ENCODE measurements at places on chromosomes 5 and 9.

GRCh38 chr5:97844797-97845196 lies 661.8 kb upstream of the RIOK2 start:
- DNase-seq = no peak

- DNase-seq = no peak
Observed at GRCh38 chr9:115653171-115653606, 500.4 kb upstream of the PAPPA start.

DNA sequence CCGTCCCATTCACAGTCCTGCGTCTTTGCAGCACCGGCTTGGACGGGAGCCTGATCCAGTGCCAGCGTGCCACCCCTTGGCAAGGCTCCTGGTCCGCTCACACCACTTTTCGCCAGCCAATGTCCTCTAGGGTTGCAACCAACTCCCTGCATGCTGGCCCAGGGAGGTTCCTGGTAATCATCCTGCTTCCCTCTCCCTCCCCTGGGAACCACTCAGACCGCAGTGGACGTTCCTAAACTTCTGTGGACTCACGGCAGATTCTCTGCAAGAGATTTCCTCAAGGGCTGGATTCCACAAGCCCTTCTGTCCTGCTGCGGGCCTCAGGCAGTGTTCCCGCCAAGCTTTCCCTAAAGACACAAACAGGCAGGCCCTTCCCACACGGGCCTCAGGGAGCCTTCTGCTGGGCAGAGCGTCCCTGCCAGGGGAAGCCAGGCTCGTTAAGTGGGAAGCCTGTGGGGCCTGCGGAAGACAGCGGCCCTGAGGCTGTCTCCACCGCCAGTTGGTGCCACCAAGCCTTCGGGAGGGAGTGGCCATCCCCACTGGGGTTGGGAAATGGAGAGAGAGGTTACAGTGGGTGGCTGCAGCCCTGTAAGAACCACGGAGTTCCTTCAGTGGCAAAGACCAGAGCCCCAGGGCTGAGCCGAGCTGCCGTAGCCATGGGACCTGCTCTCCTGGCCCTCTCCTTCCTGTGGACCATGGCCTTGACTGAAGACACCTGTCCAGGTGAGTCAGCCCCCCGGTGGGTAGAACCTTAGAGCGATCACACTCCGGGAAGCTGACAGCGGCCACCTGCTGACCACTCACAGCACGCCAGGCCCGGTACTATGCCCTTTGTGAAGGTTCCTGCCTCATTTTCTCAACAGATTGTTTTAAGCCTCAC lies 16.4 kb upstream of the FCN2 start:
- DNase-seq = no peak

DNA sequence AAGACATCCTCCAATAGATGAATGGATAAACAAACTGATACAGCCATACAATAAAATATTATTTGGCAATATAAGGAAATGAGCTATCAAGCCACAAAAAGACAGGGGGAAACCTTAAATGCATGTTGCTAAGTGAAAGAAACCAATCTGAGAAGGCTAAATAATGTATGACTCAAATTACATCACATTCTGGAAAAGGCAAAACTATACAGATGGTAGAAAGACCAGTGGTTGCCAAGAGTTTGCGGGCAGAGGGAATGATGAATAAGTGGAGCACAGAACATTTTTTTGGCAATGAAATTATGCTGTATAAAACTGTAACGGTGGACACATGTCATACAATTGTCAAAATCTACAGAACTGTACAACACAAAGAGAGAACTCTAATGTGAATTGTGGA lies 63.3 kb downstream of the CSF2 start:
- no peak for DNase-seq

DNA sequence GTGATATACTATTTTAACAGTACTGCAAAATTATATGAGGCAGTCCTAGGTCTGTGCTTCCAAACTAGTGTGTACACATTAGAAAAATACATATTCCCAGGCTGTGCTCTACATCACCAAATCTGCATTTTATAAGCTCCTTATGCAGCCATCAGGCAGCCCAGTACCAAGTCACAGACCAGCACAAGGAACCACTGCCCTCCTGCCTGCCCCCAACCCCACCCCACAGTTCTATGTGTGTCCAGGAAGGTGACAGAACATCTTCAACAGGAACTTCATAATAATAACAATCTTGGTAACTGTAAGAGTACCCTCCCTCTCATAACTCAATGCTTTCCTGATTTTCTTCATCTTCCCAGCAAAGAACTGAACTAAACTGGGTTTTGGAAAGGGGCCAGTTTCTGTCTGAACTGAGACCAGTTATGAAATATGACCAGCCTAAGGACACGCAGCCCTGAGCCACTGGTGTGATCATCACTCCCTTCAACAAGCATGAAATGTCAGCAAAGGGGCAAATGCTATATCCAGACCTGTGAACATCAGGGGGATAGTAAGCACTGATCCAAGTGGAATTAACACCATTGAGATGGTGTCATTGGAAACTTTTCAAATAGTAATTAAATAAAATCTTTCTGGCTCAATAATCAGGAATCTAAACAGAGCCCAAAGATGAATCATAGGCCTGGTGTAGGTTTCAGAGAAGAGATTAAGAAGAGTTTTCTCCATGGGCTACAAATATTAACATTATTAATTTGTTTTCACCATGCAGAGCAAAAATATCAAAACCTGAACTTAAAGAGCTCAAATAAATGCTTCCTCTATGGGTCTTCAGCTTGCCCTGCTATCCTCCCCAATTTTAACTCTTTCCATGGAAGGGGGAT lies 82.1 kb downstream of the DPYSL3 start:
- no peak for DNase-seq

GRCh38 chr9:134177624-134178393 lies 13.4 kb upstream of the RNU6ATAC start:
- DNase-seq = no peak
